Mammary epithelial cell (primary cell): ENCODE measurements at places on chromosomes 11 and 22.

GRCh38 chr22:23591201-23591791, 11.2 kb upstream of the IGLL1 start:
- DNase-seq, result peak; percentile 11

DNA sequence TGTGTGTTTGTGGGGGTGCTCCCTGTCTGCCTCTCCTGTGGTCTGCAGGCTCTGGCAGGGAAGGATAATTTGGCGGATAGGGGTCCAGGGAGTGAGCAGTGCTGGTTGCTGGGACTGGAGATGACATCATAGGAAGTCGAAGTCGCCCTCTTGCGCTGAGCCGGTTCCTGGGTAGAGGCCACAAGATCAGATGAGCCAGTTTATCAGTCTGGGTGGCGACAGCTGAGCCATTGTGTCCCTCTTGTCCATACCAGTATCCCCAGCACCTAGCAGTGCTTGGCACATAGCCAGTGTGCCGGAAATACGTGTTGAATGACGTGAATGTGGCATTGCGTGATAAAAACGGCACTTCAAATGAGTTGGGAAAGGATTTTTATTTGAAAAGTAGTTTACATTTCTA, 9.8 kb downstream of the APOL5 start:
- no peak for DNase-seq

GRCh38 chr11:19595840-19596751, 116.5 kb upstream of the NAV2 start:
- DNase-seq, result peak; percentile 75

GRCh38 chr11:120432056-120433018, 79.2 kb upstream of the GRIK4 start:
- DNase-seq, result peak; percentile 97

- peak; percentile 12 for DNase-seq
These were observed 501.0 kb upstream of the LUZP2 start for GRCh38 chr11:23995891-23996290.

DNA sequence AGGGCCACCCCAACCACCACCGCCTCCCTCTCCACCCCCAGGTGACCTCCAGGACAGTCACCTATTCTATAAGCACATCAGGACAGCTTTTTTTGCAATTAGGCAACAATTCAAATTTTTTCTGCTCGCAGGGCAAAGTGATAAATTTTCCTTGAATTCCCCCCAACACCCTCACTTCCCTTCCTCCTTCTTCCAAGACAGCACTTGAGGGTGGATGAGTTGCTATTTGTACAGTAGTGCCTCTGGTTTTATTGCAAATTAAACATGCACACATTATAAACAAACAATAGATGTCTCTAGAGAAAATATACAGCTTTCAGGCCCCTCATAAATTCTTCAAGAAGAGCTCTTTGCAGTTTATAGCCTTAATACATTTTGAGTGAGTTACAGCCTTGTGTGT, 80.9 kb upstream of the USP47 start:
- DNase-seq, result no peak

- DNase-seq, result peak; percentile 91
These were observed 30.3 kb upstream of the WNT7B start for GRCh38 chr22:46007003-46007847.

- DNase-seq, result no peak
These were observed 276.8 kb upstream of the SESN3 start for GRCh38 chr11:95507794-95508193.

GRCh38 chr11:106381895-106382294, 304.4 kb downstream of the AASDHPPT start:
- DNase-seq, result no peak

GRCh38 chr11:71086687-71087258, 165.6 kb downstream of the SHANK2 start:
- peak; percentile 14 for DNase-seq

DNA sequence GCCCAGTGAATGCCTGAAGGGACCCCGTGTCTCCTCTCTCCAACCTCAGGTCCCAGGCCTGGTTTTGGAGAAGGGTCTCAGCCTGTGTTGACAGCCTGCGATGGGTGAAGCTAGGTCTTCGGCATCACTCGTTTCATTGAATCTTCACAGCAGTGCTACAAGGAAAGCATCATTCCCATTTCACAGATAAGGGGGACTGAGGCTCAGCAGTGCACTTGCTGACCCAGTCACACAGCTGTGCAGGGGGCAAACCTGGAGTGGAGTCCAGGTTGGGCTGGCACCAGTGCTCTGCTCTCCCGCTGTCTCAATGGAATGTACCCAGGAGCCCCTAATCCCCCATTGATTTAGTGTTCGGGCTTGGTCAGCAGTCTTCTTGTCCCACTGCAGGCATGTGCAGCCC, 10.9 kb upstream of the YWHAH start:
- no peak for DNase-seq

DNA sequence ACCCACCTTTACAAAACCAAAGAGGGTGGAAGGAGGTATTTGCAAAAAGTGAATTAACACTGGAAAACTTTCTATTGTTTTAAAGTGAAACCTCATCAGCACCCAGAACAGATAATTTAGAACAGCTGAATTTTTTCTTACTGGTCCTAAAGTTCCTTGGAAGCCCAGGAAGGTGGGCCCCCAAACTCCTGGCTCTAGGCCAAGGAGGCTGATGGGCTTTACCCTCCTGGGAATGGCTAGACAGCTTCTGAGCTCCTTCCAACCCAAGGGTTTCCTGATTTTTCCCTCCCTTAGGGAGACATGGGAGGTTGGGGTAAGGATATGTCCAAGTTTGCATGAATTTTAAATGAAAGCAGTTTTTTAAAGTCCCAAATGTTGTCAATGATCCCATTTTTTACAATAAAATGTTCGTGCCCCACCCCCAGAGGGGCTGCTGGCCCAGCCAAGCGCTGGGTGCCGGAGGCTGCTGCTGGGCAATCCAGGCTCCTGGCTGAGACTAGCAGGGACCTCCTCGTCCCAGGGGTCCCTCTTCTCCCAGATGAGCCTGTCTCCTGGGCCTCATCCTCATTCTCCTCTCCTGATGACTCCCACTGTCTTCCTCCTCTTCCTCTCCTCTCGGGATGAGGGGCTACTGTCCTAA, 28.4 kb downstream of the RELT start:
- DNase-seq, result no peak

DNA sequence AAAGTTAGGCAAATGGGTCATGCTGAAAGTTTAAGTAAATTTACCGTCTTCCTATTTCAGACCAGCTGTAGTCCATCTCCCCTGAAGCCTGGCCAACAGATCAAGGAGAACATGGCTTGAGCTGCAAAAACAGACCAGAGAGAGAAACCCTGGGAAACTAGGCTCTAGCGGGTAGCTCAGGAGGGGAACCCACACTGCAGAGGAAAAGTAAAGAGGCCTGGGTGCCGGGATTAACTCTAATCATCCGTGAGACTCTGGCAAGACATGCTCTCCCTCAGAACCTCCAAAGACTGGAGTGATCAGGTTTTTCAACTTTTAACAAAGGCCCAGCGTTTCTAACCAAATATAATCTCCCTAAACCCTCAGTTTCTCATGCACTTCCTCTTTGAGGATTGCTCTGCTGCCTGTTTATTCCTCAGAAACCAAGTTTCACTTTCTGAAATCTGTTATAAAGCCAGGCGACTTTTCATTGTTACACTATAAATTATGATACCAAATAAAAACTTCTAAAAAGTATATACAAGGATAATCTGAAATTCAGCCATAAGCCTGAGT, 67.5 kb downstream of the GAB2 start:
- DNase-seq, result no peak

- no peak for DNase-seq
These were observed 83.5 kb upstream of the NARS2 start for GRCh38 chr11:78657968-78658839.

GRCh38 chr11:19379465-19379864, 138.7 kb upstream of the E2F8 start:
- DNase-seq, result no peak

DNA sequence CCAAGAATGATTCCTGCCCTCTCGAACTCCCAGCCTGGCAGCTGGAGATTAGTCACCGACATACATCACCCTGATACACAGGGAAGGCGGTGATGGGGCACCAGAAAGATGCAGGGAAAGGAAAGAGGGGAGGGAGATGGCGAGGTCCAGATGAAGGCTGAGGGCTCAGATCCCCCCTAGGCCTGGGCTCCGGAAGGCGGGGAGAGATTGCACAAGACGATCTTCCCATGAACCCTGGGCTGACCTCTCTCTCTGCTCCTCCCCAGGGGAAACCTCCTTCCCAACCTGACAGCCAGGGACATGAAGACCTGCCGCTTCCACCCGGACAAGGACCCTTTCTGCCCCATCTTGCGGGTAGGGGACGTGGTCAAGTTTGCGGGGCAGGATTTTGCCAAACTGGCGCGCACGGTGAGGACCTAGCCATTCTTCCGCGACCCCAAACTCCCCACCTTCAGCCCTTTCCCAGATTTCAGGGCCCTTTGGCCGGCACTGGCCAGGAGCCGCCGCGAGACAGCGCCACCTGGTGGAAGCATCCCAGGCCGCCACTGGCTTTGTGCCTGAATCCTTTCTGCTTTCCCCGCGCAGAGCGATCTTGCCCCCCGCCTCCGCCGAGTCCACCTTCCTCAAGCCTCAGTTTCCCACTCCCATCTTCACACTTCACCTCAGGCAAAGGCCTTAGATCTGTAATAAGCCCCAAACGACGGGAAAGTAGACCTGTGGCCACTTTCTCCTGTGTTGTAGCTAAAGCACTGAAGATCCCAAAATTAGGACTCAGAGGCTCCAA, 11.5 kb downstream of the P2RX3 start:
- DNase-seq, result no peak
